ENCODE measurements at places on chromosomes 4 and X. TPM values are rescaled to one million over a fixed set of nuclear protein-coding genes. Genes with fewer than 3 reads are reported as not detected.

The RAB39B gene
- 1.6 TPM for total RNA-seq

The PRR32 gene
- total RNA-seq, result not detected

The LRAT gene
- total RNA-seq, result not detected

The FAM184B gene
- total RNA-seq, result not detected

The RNF150 gene
- 0.39 TPM for total RNA-seq

The ARHGEF6 gene
- 10.4 TPM for total RNA-seq

The NSG1 gene
- not detected for total RNA-seq

The PITX2 gene
- 0.59 TPM for total RNA-seq

The ERVMER34-1 gene
- total RNA-seq, result 0.20 TPM

The GPAT3 gene
- 28.5 TPM for total RNA-seq

The HSFX4 gene
- total RNA-seq, result not detected

The MND1 gene
- total RNA-seq, result 8.0 TPM

Data from subcutaneous preadipocyte (primary cell).